Fibroblast of the aortic adventitia (primary cell): ENCODE measurements at places on chromosomes 11 and 22.
A peak's percentile ranks its signal among the peaks of the same experiment; 100 is the strongest.

DNA sequence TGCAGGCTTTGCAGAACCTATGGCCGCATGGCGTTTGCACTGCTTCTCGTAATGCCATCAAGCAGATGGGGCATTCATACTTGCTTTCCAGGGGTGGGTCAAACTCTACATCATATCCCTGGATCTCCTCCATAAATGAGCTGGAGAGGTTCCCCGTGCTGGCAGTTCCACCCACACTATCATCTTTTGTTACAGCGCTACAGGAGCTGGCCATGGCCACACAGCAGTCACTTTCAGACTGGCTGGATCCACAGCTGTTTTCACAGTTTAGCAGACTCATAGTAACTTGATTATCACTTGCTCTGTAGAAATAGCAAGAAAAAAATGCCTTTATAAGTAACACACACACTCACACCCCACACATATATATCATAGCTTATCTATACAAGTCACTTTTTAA, 8.8 kb downstream of the TRAF6 start:
- DNase-seq = no peak

- DNase-seq = peak; percentile 29
Observed at GRCh38 chr11:74011360-74012073, 2.6 kb upstream of the UCP3 start.

DNA sequence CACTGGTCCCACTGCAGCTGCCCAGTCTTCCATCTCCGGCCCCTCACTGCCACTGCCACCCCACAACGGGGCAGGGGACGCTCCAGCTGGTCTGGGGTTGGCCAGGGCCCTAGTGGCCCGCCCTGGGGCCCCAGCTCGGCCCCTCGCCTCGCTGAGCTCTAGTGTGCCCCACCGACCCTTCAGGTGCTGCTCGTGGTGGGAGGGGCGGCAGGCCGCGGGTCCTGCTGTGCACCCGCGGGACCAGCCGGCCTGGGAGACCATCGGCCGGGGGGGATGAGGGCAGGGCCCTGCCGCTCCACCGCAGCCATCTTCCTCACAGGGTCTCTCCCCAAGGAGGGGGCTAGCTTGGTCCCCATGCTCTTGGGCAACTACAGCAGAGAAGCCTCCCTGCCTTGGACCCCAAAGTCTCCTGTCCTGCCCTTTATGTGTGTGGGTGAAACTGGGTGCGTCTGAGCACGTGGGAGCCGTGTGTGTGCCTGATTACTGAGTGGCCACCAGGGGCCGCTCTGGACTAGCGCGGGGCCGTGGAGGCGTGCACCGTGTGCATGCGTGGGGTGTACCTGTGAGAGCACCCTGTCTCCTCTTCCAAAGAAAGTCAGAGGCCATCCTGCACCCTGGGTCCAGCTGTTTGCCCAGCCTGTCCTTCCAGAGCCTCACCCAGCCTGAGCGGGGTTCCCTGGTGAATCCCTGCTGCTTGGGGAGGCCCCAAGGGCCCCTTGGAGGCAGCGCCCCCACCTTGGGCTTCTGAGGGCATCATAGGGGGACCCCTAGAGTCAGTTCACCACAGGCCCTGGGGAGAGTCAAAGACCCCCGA, 6.0 kb upstream of the ACR start:
- DNase-seq = peak; percentile 34

GRCh38 chr11:15212876-15213275, 98.2 kb downstream of the INSC start:
- DNase-seq = no peak

DNA sequence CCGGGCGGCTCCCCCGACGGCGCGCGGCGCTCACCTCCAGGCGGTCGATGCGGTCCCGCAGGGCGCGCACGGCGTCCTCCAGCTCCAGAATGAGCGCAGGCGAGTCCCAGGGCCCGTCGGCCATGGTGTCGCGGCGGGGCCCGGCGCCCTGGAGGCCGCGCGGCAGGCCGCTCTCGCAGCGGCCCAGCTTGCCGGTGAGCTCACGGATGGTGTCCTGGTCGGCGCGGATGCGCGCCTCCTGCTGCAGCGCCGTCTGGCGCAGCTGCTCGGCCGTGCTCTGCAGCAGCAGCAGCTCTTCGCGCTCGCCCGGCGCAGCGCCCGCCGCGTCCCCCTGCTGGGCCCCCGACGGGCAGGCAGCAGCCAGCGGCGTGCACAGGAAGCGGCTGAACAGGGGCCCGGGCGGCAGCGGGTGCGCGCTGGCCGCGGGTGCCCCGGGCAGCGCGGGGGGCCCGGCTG, 599 bp downstream of the NPTXR start:
- peak; percentile 64 for DNase-seq

GRCh38 chr11:114062272-114062671, 2.8 kb downstream of the ZBTB16 start:
- DNase-seq = no peak

DNA sequence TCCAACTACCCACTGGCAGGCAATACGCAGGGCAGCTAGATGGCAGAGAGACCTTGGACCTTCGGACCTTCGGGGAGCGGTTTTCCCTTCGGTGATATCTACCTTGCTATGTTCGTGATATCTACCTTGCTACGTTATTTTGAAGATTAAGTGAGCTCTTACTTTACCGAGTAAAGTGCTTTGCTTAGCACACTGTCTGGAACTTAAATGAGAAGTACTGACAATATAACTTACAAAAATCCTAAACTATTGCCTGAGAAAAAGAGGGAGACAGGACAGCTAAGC, 1.0 kb upstream of the PRDM10 start:
- DNase-seq = no peak
